A549 (cell line): ENCODE measurements at places on chromosomes 2 and 18. TPM values are rescaled to one million over a fixed set of nuclear protein-coding genes. Genes with fewer than 3 reads are reported as not detected.

Gene EIF2B4
- polyA plus RNA-seq, result 73.5 to 75.8 TPM (median 74.5 TPM) in 3 replicates

DNA sequence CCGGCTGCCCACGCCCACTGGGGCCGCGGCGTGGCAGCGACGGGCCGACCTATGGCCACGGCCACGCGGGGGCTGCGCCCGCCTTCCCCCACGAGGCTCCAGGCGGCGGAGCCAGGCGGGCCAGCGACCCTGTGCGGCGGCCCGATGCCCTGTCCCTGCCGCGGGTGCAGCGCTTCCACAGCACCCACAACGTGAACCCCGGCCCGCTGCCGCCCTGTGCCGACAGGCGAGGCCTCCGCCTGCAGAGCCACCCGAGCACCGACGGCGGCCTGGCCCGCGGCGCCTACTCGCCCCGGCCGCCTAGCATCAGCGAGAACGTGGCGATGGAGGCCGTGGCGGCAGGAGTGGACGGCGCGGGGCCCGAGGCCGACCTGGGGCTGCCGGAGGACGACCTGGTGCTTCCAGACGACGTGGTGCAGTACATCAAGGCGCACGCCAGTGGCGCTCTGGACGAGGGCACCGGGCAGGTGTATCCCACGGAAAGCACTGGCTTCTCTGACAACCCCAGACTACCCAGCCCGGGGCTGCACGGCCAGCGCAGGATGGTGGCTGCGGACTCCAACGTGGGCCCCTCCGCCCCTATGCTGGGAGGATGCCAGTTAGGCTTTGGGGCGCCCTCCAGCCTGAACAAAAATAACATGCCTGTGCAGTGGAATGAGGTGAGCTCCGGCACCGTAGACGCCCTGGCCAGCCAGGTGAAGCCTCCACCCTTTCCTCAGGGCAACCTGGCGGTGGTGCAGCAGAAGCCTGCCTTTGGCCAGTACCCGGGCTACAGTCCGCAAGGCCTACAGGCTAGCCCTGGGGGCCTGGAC is 253.2 kb downstream of the GLI2 start:
- no peak for DNase-seq

GRCh38 chr2:211376410-211376809 is 820.0 kb downstream of the CPS1 start:
- no peak for DNase-seq

GRCh38 chr2:98461498-98462049 is 16.9 kb downstream of the INPP4A start:
- DNase-seq, result no peak

DNA sequence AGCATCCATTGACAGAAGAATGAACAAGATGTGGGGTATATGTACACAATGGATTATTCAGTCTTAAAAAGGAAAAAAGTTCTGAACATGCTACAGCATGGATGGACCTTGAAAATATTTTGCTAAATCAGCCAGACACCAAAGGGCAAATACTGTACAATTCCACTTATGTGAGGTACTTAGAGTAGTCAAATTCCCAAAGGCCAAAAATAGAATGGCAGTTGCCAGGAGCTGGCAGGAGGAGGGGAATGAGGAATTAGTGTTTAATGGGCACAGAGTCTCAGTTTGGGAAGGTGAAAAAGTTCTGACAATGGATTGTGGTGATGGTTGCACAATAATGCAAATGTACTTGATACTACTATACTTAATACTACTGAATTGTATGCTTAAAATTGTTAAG is 193.2 kb downstream of the MBD2 start:
- no peak for DNase-seq

DNA sequence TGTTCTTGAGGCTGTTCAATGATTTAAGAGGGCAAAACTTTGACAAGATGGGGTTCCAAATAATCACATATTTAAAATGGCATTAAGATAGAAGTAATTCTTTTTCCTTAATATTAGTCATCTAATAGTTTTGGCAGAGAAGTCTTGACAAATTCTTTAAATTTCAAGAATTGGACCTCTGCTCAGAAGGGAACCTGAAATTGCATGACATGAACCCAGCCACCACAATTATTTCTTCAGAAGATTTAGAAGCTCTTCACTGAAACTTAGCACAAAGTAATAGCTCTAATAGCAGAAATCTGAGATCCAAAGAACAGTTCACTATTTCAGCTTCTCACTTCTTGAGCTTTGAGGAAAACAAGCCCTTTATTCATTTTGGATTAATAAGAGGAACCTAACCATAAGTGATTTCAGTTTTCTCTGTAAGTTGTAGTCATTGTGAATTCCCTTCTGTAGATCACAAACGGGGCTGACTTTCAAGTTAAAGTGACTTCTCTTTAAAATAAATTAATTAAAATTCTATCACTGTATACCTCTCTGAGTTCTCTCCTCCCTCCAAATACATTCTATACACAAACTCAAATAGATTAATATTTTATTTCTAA is 100.6 kb upstream of the ITGA4 start:
- no peak for DNase-seq

- DNase-seq, result peak; percentile 36
These were observed 95.7 kb upstream of the SLC39A10 start for GRCh38 chr2:195561116-195561921.

Gene CTAGE1
- polyA plus RNA-seq, result 0.03 TPM in 1 of 3 replicates, not detected in the others

GRCh38 chr18:9987931-9988330 is 74.1 kb downstream of the VAPA start:
- DNase-seq, result no peak

Gene EGR4
- not detected in 3 replicates for polyA plus RNA-seq

- DNase-seq, result no peak
These were observed 438.3 kb downstream of the SPAG16 start for GRCh38 chr2:213722565-213722964.

DNA sequence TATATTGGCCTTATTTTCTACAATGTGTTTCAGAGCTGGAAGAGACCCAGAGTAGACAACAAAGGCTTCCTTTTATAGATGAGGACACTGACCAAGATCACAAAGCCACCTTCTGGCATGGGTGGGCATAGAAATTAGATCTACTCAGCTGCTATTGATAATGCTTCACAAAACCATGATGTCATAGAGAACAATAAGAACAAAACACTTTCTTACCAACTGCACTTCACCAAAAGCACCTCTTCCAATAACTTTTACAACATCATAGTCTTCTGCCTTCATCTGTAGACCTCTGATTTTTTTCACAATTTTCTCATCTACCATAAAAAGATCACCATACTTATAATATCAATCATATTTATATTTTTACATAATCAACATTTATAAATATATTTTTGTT is 58.1 kb downstream of the ROCK2 start:
- DNase-seq, result no peak

DNA sequence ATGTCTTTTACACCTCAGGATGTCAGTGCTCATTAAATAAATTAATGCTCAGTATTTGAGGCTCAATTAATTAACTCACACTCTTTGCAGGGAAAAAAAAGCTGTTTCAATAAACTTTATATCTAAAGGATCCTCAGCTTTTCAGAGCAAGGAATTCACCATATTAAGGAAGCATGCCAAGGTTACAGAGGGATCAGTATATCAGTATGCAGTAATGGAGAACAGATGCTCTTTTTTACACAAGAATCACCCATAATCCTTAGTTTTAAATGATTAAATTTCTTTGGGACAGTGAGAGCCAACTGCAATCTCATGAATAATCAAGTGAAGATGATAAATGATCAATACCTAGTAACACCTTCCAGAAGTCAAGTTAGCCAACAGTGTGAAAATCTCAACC is 14.9 kb upstream of the LCT start:
- DNase-seq, result no peak

- no peak for DNase-seq
These were observed 42.8 kb upstream of the LAPTM4A start for GRCh38 chr2:20094142-20094755.

DNA sequence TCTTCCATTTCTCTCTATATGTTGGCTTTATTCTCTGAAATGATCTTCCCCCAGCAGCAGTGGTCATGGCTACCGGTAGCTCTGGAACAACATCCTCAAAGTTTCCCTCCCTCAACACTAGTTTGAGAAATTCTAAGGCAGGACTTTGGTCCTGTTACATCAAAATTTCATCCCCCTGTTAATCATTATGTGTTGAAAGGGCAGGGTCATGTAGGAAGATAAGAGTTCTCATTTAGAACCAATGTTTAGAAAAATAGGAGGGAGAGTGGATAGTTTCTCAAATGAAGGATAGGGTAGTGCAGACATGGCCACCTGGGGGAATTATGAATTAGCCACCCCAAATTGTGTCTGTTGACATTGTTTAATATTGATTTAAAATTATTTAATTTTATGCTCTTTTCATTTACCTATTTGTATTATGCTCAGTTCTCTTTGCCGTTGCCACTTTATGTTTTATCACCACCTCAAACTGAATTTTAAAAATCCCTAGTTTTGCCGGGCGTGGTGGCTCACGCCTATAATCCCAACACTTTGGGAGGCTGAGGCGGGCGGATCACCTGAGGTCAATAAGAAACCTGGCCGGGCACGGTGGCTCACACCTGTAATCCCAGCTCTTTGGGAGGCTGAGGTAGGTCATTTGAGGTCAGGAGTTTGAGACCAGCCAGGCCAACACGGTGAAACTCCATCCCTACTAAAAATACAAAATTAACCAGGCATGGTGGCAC is 22.3 kb downstream of the EML4 start:
- peak; percentile 65 for DNase-seq

DNA sequence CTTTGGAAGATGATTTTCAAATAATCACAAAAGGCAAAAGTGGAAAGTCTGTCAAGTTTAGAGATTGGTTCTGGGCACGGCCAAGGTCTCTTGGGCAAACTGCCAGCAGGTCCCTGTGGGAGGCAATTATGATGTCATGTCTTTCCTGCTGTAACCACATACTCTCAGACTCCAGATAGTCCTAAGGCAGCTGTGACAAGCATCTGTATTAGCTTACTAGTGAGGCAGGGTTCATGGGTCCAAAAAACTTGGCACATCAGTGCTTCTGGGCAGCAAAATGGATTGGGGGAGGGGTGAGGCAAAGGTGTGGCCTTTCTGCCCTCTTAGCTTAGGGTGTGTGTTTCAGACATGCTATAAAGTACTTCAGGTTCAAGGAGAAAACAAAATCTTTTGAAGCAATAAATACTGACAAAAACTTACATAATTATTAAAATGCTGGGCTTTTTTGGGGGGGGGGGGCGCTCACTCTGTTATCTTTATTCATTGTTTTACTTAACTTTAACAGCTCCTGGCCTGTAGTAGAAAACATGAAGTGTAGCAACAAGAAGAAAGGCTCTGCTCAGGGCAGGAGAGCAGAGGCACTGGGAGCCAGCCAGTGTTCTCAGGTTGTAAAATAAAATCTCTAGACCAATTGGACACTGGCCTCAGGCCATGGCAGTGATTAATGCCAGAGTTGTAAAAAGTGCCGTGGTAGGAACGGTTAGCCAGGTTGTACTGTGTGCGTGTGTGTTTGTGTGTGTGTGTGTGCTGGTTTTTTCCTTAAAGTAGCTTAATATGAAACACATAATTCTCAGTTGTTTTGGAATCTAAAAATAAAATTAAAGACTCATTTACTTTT is 14.3 kb upstream of the TANC1 start:
- DNase-seq, result peak; percentile 32

Gene DNER
- polyA plus RNA-seq, result 2.5 to 4.2 TPM (median 3.8 TPM) in 3 replicates

DNA sequence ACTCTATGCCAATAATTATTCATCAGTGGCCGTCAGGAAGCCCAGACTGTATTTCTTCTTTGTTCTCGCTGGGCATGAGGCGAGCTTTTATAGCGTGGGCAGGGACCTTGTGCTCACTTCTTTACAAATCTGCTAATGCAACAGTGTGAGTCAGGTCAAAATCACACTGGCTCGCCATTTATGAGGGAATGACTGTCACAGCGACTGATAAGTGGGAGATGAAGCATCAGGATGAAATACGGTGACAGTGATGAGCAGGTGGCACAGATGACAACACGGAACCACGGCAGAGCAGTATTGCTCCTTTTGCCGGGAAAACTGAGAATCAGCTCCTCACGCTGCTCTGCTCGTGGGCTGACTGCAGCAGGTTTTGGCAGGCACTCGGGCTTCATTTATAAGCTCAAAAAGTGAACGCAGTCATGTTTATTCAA is 20.5 kb downstream of the TYMS start:
- DNase-seq, result no peak

GRCh38 chr2:109549016-109549590 is 64.7 kb downstream of the SEPTIN10 start:
- DNase-seq, result no peak

- DNase-seq, result no peak
These were observed 418.1 kb upstream of the DCC start for GRCh38 chr18:51921862-51922261.

DNA sequence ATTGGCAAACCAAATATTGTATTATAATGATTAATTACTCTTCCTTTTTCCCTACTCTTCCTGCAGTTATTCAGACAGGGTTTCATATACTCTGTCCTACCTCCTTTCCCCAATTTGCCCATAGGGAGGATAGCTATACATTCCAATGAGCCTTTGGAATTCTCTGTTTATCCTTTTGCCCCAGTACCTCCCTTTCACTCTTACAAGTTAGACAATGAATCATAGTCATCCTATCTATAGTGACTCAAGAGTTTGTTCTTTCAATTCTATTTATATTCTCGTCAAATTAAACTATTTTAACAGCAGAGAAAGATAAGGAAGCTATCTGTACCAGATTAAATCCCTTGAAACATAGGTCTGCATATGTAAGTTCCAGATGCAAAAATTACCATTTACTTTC is 437.5 kb downstream of the NR4A2 start:
- no peak for DNase-seq

- DNase-seq, result no peak
These were observed 34.3 kb downstream of the CRACDL start for GRCh38 chr2:98901702-98902101.
